ENCODE measurements at places on chromosomes 7 and 10. TPM values are rescaled to one million over a fixed set of nuclear protein-coding genes. Genes with fewer than 3 reads are reported as not detected.

Gene ABCB4
- polyA plus RNA-seq, result 2.4 TPM

Gene RBM20
- 7.9 TPM for polyA plus RNA-seq

Gene SLC39A12
- polyA plus RNA-seq, result not detected

Gene CYP3A7
- polyA plus RNA-seq, result 0.91 TPM

Gene CACNA2D1
- polyA plus RNA-seq, result 28.2 TPM

Gene MEOX2
- 2.7 TPM for polyA plus RNA-seq

Gene CLRN3
- 19.4 TPM for polyA plus RNA-seq

Gene SIRT1
- 50.5 TPM for polyA plus RNA-seq

Gene MYPN
- 0.05 TPM for polyA plus RNA-seq

Gene PPP1R3A
- polyA plus RNA-seq, result 0.04 TPM

Gene FAM25G
- polyA plus RNA-seq, result not detected

Gene ANKRD61
- polyA plus RNA-seq, result 1.0 TPM

Gene HYAL4
- polyA plus RNA-seq, result 0.08 TPM

Gene AKR1D1
- polyA plus RNA-seq, result 0.13 TPM

Gene ZNF138
- polyA plus RNA-seq, result 19.8 TPM

Gene ANXA11
- 112 TPM for polyA plus RNA-seq

Gene EBLN1
- polyA plus RNA-seq, result not detected

Gene FOXK1
- polyA plus RNA-seq, result 19.5 TPM

Gene NRCAM
- 22.9 TPM for polyA plus RNA-seq

Gene C10orf105
- 0.16 TPM for polyA plus RNA-seq

Gene NOC3L
- polyA plus RNA-seq, result 25.4 TPM

Gene DLG5
- polyA plus RNA-seq, result 50.5 TPM

All from renal cortex interstitium (tissue), 15 donors.